Stimulated activated CD8-positive, alpha-beta memory T cell treated with anti-CD3 and anti-CD28 coated beads, Interleukin-4, amount 100 ng/mL, for 24 hours (primary cell): ENCODE measurements at places on chromosomes 3 and 15.

GRCh38 chr15:50353251-50353974, 1.6 kb downstream of the GABPB1 start:
- DNase-seq, result no peak

GRCh38 chr15:86765281-86765680, 685.6 kb downstream of the AGBL1 start:
- DNase-seq, result no peak

DNA sequence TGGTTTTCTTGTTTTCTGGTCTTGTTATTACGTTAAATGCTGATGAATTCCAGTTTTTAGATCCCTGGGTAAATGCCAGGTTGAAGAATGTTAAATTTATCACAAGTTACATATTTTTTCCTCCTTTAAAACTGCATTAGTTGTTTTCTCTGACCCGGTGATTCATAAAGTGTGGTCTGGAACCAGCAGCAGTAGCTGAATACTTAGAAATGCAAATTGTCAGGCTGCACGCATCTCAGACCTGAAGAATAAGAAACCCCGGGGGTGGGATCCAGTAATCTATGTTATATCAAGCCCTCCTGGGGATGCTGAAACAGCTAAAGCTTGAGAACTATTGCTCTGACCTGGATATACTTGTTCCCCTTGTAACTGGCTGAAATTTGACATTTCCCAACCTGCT, 69.1 kb downstream of the PEX5L start:
- no peak for DNase-seq

- DNase-seq, result no peak
These were observed 190.8 kb downstream of the SLCO3A1 start for GRCh38 chr15:92044203-92044909.

GRCh38 chr3:47961815-47962606, 54.2 kb downstream of the MAP4 start:
- DNase-seq, result no peak

DNA sequence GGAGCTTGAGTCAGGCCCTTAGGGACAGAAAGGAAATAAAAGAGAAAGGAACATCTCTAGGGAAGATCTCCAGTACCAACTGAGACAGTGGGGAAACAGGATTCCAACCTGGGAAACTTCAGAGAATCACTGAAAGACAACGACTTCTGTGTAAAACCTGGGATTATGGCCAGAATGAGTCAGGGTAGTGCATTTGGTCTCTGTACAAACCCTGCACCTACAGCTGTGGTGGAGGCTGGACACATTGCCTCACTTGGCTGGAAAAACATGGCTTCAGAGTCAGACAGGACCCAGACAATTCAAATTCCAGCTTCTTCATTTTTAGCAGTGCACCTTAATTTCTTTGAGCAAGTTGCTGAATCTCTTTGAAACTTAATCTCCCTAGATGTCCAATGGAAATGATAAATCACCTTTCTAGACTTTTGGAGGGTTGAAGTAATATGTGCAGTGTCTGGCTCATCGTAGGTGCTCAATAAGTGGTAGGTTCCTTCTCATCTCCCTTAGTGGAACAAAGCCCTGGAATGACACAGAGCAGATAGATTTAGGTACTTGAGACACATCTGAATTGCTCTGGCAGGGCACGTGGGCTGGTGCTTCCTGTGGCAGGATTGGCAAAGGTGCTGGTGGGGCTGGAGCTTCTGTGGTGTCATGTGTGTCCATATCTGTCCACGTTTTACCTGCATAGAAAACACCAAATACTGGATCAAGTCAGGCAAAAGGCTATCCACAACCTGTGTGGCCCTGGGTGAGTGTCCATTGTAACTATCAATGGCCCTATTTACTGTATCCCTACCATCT, 6.1 kb upstream of the CLSTN2 start:
- DNase-seq, result no peak

GRCh38 chr15:41483519-41483918, 10.2 kb upstream of the ITPKA start:
- DNase-seq, result no peak

DNA sequence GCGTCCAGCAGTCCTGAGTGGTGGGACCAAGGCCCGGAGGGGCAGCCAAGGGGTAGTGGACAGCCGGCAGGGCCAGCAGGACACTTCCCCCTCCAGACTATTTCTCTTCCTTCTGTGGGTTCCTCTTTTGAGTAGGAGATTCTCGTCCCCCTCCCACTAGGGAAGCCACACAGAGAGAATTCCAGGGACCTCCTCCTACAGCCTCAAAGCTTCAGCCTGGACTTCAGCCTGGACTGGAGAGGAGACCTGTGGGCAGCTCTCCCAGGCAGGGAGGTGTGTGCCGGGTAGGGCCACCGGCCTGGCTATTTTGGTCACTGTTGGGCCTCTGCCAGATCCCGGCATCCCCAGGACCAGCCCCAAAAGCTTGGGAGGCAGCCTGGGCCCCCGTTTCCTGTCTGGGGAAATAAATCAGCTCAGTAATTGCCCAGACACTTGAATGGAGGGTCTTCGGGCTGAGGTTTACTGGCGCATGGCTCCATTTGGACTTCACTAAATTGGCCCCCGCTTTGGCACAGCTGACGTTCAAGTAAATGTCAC, 1.3 kb downstream of the SLC6A6 start:
- DNase-seq, result no peak
